Glutamatergic neuron (in vitro differentiated cells): ENCODE measurements at places on chromosomes 4 and X.

GRCh38 chr4:2786152-2786671 is 6.7 kb upstream of the SH3BP2 start:
- no peak for DNase-seq

- no peak for DNase-seq
Observed at GRCh38 chr4:21885770-21886169, 62.8 kb downstream of the KCNIP4 start.

DNA sequence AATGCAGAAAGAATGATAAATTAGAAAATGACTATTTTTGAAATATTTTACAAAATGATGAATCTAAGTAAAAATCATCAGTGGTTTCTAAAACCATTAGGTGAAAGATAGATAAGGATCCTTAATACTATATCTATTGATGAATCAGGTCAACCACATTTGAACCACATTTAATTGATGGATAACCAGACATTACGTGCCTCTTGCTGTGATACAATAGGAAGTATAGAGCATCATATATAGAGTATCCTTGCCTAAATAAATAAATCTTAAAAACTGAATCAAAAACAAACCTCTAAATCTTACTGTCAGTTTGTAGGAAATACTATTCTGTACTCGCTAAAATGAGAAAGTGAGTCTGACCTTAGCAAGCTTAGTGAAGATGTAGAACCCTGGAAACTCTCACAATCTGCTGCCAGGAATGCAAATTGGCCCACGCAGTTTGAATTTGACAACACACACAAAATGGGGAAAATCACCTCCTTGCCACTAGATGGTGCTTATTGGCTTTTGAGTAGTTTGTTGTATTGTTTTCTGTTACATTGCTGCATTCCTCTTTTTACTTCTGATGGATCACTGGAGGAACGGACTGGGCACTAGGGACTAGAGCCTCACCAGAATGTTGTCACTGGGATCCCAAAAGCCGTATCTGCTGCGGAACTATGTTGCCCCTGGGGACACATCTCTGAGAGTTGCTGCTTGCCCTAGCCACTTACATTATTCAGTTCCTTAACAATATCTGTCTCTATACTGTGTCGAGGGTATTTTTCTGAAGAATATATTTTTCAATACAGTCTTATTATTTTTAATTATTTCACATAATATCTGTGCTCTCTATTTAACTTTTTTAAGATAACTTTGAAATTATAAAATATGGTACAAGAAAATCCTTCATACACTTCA is 25.4 kb upstream of the SLAIN2 start:
- DNase-seq, result no peak

DNA sequence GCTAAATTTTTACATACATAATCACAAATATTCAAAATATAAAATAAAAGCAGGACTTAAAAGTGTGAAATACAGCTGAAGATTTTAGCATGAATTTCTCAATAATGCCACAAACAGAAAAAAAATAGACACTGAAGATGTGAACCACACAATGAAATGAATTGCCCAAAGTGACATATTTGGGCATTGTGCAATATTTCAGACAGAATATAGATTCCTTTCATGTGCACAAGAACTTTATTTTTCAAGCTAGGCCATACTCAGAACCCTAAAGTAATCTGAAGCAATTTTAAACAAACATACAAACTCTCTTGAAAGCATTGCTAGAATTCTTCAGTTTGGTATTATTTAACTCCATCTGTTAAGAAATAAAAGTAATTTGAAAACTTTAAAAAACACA is 764.1 kb downstream of the STIM2 start:
- DNase-seq, result no peak

DNA sequence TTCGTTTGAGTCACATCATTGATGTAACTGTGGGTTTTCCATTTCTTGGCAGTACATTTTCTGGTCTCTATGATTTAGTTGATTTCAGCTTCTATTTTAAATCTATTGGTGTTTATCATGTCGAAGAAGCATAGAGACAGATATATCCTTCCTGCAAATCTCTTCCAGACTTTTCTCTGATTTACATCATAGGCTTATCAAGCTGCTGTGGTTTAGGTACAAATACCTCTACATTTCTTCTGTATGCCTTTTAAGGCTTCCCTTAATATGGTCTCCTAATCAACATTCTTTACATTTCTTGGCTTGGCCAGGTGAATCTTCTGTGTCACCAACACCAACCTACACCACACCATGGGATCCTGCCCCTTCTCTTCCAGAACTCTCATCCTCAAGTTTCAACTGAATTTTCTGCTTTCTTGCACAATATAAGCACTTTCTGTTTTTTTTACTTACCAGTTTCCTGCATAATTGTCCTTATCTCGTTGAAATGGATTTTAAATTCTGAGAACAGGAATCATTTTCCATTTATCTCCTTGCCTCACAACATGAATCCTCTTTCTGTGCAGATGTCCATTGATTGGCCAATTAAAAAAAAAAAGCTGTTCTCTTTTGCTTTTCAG is 626.9 kb downstream of the ANKRD50 start:
- DNase-seq, result no peak

DNA sequence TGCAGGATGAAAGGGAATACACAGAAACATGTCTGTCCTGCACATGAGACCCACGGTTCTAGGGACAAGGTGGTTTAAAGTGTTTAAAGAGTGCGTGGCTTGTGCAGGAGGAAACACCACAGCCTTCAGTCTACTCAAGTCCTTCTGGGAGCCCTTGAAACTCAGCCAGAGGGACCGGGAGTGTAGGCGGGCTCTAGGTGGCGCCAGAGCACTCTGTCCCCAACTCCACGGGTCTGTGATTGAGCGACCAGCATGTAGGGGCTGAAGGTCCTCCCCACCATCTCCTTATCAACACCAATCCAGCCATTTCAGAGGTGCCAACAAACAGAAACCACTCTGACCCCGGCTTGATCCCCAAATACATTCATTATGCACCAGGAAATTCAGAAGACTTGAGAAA is 82.0 kb upstream of the CLDN34 start:
- DNase-seq, result peak; percentile 76

DNA sequence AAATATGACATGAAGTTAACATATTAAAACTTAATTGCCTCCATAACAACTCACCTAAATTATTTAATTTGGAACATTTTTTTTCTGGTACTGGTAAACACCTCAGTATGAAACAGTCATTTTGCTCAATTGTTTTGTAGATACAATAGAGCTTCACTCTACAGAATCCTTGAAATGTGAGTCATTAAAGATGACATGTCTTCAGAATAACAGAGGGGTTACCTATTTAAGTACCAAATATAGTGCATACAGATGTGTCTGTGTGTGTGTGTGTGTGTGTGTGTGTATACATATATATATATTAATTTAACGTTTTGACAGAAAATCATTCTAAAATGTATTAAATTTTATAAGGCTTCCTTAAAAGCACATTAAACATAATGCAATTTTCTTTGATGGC is 297.6 kb downstream of the INPP4B start:
- DNase-seq, result no peak

DNA sequence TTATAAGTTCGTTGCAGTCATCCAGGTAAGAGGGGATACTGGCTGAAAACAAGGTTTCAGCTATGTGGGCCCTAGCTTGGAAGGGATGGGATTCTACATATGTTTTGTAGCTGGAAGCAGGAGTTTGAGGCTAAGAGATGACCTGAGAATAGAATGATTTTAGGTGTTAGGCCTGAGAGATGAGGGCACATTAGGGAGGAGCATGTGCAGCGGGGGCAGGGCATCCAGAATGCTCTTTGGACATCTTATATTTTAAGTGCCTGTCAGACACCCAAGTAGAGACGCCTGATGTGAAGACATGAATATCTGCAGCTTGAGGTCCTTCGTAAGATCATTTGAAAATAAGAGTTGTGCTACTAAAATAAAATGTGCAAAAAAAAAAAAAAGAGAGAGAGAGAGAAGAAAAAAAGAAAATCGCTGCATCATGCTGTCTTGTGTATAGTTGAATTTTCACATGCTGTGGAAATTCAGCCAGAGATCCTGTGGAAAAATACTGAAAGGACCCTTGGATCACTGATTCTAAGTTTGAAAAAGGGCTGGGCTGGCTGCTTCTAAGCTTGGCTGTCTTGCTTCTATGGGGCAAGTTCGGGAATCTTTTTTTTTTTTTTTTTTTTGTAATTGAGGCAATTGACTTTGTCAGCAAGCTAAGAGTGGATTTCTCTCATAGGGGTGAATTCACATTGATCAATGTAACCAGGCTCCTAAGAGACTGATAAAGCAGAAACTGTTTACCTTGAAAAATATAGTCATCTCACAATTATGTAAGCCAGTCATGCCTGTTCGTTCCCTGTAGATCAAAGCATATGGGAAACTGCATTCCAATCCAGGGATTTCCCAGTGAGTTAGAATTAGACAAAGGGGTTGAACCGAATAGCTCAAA is 341.0 kb upstream of the GATB start:
- no peak for DNase-seq

GRCh38 chrX:151753313-151754046 is 18.9 kb downstream of the CNGA2 start:
- DNase-seq, result peak; percentile 66

DNA sequence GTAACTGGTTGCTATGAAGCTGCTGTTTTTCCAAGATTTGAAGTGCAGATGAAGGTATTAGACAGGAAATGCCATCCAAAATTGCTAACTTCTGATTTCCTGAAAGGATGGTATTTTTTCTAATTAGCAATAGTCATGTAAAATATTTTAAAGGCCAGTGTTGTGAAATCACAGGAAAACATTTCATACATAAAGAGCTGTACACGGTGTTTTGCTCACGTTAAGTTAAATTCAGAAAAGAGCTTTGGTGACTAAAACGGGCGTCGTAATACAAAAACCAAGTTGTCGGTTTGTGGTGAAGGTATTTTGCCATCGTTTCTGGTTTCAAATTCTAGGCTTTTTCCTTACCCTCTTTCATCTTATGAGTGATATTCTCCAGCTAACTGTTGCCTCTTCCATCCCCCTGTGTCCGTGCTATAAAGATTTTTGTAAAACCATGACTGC is 39.8 kb downstream of the AFF1 start:
- no peak for DNase-seq

DNA sequence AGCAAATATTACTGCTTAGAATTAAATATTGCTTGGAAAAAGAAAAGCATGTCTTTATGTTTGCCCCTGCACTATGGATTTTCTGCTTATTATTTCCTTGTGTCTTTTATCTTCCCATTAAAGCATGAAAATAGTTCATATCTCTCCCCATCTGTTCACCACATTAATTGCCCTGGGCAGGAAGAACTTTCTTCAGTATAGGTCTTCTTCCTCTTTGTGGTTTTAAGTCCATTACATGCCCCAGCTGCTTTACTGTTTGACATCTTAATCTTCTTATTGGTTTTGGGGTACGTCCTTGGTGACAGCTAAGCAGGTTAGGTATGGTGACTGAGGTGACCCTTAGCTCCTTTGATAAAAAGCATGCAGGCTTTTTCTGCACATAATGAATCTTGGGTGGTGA is 157.3 kb downstream of the AASDH start:
- DNase-seq, result no peak

- DNase-seq, result no peak
Observed at GRCh38 chr4:143109376-143109775, 75.3 kb upstream of the USP38 start.

DNA sequence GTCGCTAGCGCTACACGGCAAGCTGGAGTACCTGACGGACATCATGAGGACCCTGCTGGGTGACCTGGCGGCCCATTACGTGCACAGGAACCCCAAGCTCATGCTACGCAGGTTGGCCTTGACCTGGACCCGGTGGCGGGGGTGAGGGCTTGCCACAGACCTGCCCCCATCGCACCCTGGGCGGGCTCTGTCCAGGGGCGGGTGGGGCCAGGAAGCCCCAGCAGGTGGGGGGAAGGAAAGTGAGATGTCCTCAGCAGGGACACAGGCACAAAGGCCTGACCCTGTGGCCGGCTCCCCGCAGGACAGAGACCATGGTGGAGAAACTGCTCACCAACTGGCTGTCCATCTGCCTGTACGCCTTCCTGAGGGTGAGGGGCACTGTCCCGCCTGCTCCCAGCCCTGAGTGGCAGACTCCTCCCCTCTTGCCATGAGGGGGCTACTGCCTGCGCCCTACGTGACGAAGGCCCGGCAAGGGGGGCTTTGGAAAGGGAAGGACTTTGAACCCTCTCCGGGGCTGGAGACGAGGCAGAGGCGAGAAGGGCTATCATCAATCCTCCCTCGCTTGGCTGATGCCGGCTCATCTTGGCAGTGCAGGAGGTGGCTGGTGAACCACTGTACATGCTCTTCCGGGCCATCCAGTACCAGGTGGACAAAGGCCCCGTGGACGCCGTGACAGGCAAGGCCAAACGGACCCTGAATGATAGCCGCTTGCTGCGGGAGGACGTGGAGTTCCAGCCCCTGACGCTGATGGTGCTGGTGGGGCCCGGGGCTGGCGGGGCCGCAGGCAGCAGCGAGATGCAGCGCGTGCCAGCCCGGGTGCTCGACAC is 5.3 kb upstream of the SRPK3 start:
- peak; percentile 10 for DNase-seq

- DNase-seq, result no peak
Observed at GRCh38 chr4:40843696-40844095, 93.9 kb downstream of the NSUN7 start.

DNA sequence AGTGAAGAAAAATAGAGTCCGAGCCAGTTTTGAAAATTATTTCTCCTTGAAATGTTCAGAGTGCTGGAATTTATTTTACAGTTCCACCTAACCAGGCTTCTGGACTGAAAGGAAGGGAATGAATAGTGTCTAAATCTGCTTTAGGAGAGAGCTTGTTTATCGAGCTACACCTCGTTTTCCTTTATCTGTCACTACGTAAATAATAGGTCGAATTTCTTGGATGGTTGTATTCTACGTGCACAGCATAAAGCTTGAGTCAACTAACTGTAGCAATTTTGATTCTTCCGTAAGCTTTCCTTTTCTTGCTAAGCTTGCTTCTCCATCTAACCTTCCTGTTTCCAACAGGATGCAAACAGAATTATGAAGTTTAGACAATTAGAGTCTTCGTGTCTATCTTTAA is 48.6 kb downstream of the ADGRL3 start:
- DNase-seq, result no peak

- no peak for DNase-seq
Observed at GRCh38 chr4:86089781-86090323, 270.0 kb downstream of the MAPK10 start.

GRCh38 chr4:150302553-150302952 is 224.3 kb downstream of the DCLK2 start:
- DNase-seq, result no peak

DNA sequence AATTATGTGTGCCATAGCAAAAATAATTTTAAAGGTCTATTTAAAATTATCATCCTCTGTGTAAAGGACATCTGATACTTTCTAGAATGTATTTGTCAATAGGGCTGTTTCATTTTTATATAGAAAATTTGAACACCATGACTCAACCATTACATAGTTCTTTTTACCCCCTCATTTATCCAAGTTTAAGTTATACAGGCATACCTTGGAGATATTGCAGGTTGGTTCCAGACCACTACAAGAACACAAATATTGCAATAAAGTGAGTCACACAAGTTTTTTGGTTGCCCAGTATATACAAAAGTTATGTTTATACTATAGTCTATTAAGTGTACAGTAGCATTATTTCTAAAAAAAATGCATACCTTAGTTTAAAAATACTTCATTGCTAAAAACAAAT is 130.4 kb downstream of the MSL3 start:
- DNase-seq, result no peak

GRCh38 chr4:108529102-108529501 is 91.3 kb upstream of the RPL34 start:
- DNase-seq, result no peak

- no peak for DNase-seq
Observed at GRCh38 chrX:110245011-110245410, 72.9 kb downstream of the AMMECR1 start.

- no peak for DNase-seq
Observed at GRCh38 chr4:173746424-173746823, 216.4 kb upstream of the HAND2 start.
